ENCODE measurements at places on chromosomes 5 and 9.

DNA sequence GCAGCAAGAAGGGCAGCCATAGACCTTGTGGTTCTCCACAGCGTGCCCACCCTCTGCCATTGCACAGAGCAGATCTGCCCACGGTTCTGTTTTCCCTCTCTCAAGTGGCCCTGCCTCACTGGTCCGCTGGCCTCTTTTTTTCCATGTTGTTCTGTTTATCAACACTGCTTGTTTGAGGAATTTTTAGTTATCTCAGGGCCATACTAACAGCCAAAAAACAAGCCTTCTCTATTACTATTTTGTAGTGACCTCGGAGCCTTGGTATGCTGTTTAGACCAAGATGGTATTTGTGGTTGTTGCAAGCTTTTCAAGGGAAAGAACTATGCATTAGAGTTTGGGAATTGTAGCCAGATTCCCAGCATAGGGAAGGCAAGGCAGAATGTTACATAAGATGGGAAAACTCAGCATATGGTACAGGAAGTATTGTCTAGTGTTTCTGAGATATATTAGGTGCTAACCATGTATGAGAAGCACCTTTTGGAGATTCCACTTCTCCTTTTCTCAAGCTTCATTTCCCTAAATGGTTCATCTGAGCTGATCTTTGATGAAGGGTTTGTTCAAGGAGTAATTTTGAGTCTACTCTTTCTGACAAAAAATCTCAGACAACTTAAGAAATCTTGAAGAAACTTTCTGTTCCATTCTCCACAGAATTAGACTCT lies 54.3 kb downstream of the NUP214 start:
- peak; percentile 62 for DNase-seq

- no peak for DNase-seq
Observed at GRCh38 chr9:114238891-114239875, 83.7 kb upstream of the ORM1 start.

DNA sequence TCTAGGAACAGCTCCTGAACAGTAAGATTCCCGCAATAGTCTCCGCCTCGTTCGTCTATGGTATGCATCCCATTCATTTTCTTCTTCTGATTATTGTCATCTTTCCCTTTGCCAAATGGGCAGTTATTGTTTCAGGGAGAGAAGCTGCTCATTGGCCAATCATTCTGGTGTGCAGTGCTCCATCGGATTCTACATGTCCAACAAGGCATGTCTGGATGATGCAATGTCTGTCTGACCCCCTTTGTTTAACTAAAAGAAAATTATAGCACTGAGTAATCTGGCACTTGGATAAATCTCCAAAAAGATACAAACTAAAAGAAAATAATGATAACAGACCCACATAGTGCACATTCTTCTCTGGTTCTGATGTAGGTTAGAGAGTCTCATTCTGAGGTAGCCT lies 515.6 kb upstream of the DMAC1 start:
- no peak for DNase-seq

DNA sequence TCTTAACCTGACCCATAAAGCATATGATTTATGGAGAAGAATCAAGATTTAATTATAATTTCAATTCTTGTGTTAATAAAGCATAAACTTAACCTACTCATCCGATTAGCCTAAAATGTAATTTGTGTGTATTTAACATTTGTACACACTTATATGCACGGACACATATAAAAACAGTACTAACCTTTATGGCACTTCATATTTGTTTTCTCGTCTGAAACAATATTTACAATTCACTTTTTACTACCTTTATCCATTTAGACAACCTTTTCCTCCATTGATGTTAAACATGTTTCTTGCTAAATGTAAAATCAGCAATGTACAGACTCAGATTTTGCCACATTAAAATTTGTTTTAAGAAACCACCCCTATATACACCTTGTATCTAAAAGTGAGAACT lies 22.8 kb downstream of the MEGF10 start:
- DNase-seq = no peak

DNA sequence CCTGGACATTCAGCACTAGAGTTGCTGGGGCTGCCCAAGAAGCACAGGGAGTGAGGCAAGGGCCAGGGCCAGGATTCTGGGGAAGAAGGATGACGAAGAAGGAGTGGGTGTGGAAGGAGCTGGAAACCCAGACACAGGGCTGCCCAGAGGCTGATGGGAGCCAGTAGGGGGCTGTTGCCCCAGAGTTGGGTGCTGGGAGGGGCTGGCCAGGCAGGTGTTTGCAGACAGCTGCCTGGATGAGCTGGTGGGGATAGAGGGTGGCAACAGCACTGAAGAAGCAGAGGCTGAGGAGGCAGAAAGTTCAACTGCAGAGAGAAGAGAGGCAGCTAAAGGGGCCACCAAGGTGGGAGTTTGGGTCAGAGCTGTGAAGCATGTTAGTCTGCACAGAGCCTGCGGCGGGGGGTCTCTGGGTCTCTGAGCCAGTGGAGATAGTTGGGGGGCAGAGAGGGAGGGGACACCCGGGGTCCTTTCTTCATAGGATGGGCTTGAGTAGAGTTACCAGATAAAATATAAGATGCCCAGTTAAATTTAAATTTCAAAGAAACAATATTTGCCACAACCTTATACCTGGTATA lies 2.5 kb upstream of the AQP7 start:
- no peak for DNase-seq

- DNase-seq = no peak
Observed at GRCh38 chr5:171654881-171655280, 130.7 kb upstream of the SMIM23 start.

DNA sequence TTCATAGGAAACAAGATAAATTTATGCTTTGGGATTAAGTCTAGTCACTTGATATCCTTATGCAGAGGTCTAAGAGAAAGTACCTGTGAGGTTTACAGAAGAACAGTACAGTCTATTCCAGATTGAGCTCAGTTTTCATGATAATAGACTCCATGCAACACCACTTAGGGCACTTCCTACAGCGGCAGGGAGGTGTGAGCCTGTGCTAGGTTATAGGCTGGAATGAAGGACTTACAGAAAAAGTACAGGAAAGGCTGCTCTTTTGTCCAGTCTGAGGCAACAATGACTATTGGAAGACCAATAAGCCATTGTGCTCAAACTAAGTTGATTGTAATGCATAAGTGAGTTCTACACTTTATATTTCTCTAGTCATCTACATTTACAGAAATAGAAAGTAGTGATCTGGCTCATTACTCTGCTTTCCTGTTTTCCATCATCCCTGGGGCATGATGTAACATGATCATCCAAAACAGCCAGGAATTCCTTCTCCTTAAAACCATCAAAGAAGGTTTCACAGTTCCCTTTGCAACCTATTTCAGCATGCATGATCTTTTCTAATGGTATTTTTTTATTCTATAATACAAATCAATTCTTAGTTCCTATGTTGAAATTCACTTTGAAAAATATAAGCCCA lies 322.8 kb downstream of the SLF1 start:
- DNase-seq = no peak

Data from germinal center (tissue), 1 donor.